ENCODE measurements at places on chromosomes 7 and 10.

- DNase-seq = no peak
Observed at GRCh38 chr7:43018446-43018845, 86.3 kb downstream of the MRPL32 start.

DNA sequence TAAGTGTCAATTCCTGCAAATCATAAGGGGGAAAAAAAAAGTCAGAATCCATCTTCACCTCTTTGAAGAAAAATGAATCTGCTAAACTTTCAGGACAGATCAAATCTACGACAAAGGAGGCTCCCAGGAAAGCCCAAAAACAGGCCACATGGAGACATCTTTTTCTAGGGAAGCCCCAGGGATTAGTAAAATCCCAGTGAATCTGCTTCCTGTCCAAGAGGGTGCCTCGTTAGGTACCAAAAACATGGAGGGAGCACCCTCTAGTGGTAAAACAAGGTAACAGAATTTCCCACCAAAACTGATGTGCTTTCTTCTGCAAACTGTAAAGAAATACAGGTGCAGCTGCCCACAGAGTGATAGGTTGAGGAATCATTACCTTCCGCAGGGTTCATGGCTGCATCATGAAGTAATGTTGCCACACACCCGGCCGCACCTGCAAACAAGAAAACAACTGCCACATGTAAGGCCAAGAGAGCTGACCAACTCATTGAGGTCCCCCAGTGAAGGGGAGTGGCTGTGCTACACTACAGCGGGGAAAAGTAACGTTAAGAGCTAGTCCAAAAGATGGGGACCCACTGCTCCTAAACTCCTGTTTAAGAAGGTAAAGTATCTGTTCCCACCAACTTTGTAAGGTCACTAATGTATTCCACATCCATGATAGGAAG is 7.9 kb downstream of the SLC25A28 start:
- peak; percentile 13 for DNase-seq

GRCh38 chr7:34747176-34747781 is 89.3 kb downstream of the NPSR1 start:
- DNase-seq = no peak

DNA sequence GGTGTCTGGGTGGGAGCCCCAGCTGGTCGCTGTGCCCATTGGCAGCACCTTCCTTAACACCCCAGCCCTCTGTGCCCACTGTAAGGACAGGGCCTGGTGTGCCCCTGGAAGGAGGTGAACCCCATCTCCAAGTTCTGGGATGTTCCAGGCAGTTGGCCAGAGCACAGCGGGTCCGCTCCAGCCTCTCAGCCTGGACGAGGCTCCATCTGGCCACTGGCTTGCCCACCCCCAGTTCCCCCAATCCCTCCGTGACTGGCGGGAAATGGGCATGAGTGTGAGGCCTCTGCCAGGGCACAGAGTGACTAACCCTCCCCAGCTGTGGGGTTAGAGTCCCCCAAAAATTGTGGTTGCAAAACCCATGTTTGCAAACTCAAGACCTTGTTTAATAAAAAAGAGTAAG is 15.6 kb downstream of the GRIFIN start:
- no peak for DNase-seq

GRCh38 chr7:104976966-104977636 is 36.9 kb upstream of the KMT2E start:
- no peak for DNase-seq
